ENCODE measurements at places on chromosomes 1 and 21. TPM values are rescaled to one million over a fixed set of nuclear protein-coding genes. Genes with fewer than 3 reads are reported as not detected.

DNA sequence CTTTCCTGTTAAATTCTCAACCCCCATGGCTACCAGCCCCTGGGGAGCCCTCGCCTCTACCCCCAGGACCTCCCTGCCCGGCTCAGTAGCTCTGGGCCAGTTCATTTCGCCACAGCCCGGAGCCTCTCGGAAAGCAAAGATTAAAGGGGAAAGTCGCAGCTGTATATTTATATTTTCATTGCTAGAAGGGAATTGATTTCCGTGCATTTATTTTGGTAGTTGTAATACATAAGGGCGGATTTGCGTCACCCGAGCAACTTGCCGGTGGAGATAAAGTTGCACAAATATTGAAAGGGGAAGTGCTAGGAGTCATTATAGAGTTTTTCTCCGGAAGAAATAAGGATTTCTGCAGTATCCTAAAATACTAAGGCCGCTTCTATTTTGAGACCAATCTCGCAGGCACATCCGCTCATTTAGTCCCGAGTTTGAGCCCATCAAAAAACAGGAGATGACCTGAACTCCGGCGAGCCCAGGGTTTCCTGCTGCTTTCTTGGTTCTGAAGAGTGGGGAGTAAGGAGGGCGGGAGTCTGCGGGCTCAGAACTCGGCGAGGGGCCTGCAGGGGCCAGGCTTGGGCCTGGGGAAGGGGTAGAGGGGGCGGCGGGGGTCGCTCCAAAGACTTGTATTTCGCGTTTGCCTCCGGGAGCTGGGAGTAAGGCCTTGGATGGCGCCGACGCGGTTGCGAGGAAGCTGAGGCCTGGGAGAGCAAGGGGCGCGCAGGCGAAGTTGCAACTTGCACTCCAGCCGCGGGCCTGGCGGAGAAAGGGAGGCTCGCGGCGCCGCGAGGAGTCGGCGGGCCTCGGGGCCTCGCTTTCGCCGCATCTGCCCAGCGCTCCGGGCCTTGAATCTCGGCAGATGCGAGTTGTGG, 2.5 kb upstream of the HLX start:
- DNase-seq, result no peak

GRCh38 chr1:155934936-155935590, 850 bp upstream of the KHDC4 start:
- no peak for DNase-seq

GRCh38 chr1:200292699-200293098, 117.1 kb downstream of the ZNF281 start:
- DNase-seq, result no peak

GRCh38 chr1:233440951-233441401, 113.5 kb downstream of the MAP3K21 start:
- DNase-seq, result peak; percentile 78

- DNase-seq, result no peak
Observed at GRCh38 chr1:233959102-233959501, 54.6 kb downstream of the SLC35F3 start.

DNA sequence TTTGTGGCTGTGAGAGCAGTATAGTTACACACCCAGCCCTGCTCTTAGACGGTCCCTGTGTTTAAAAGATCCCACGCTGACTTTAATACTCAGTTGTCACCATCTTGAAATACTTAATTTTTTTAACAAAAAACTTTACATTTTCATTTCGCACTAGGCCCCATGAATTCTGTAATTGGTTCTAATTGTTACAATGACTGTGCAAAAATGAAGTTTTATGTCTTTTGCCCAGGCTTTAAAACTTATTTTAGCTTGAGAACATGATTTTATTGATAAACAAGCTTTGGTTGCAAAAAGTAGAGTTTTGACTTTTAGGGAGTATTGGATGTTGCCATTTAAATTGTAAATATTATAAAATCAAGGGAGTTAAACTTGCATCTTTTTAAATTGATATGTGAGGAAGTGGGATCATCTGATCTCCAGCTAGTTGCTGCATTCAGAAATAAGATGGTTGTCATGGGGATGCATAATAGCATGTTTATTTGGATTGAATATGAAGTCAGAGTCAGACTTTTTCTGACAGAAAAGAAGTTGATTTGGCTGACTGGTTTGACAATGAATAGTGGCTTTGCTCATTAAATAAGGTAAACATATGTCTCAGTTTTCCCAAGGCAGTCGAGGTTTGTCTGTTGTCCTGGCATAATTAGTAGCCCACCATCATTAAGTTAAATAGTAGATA, 23.0 kb upstream of the CRP start:
- no peak for DNase-seq

DNA sequence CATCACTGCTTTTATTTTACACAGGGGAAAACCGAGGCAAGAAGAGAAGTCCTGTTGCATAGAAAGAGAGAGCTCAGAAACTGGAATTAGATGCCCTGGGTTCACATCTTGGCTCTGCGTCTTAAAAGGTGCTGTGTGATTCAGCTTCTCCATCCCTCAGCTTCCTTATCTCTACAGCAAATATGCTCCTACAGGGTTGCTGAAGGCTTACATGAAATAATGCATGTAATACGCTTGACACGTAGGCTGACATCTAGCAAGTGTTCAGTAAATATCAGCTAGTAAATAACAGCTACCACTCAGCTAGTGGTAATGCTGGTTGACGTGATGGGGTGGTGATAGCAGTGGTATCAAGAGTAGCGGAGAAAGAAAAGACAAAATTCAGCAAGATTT, 77.1 kb upstream of the CD55 start:
- no peak for DNase-seq

GRCh38 chr1:15304708-15305467, 57.9 kb downstream of the FHAD1 start:
- DNase-seq, result peak; percentile 54

DNA sequence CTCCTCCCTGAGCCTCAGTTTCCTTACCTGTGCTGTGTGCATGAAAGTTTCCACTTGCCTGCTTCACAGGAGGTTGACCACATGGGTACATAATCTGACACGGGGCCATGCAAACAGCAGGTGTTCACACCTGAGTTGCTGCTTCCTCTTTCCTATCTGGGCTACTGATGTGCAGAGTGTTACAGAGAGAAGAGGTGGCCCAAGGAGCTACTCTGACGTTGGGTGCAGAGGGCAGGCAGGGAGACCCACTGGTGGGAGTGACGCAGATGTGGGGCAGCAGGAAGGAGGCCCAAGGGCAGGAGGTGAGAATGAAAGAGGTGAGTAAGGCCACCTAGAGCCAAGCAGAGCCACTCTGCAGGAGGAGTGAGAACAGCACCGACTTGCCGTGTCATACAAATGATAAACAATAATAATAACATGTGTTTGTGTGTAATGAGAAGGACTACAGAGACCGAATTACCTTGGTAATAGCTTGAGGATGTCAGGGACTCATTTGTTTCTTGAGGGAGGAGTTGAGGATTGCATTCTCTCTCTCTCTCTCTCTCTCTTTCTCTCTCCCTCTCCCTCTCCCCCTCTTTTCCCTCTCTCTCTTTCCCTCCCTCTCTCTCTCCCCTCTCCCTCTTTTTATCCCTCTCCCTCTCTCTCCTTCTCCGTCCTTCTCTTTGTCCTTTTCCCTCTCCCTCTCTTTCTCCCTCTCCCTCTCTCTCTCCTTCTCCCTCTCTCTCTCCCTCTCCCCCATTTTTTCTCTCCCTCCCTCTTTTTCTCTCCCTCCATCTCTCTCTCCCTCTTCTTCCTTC, 87.4 kb upstream of the IGSF21 start:
- no peak for DNase-seq

DNA sequence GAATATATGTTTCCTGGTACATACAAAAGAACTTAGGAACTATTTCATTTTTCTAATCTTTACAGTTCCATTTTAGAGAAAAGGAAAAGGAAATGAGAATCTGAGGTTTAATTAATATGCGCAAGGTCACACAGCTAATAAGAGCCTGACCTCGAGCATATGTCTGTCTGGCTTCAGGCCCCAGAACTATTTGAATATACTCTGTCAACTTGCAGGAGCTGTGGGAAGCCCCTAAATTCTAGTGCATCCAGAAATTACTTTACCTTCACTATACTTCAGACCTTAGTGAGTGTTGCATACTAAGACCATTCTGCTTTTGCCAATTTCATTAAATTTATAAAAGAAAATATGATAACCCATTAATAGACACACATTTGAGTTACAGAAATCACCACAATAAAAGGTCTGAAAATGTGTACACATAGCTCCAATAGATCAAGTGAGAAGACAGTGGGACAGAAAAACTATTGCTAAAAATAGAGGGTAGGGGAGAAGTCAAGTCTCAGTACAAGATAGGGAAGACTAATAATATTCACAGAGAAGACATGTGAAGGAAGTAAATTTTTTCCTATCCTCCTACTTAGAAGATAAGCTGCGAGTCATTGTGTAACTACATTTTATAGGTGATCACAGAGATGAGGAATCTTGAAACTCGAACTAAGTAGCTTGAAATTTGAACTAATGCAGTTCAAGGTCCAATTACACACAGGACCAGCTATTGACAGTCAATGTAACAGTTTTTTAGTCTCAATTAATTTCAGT, 3.8 kb downstream of the RGS13 start:
- peak; percentile 66 for DNase-seq

PCSK9 gene
- 1.7 TPM for total RNA-seq

KPRP gene
- total RNA-seq, result not detected

MROH7 gene
- total RNA-seq, result not detected

BRINP3 gene
- total RNA-seq, result not detected

MIXL1 gene
- not detected for total RNA-seq

RGSL1 gene
- not detected for total RNA-seq

SELENOF gene
- total RNA-seq, result 338 TPM

OR2L8 gene
- not detected for total RNA-seq

PAPPA2 gene
- total RNA-seq, result 0.05 TPM

OR2T29 gene
- total RNA-seq, result not detected

KCNC4 gene
- 0.91 TPM for total RNA-seq

Measured in M059J (cell line).